NCI-H1092 treated with DMSO at 0.1 percent for 48 hours (cell line): ENCODE measurements at places on chromosomes 5 and 9.

DNA sequence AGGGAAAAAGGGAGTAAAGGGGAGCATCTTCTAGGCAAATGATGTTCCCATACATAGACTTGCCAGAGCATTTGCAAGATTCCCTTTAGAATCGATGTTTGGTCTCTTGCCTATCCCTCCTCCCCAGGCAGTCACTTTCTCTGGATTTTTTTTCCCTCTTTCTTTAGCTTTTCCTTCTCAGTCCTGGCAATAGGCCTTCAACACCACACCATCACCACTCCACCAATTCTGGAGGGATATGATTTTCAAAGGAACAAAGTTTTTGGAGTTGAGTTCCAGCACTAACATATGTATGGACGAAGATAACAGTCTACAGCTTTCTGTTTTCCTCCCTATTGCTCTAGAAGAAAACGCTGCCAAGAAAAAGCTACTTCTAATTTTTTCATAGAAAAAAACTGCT is 377.4 kb downstream of the PDE4D start:
- no peak for DNase-seq

DNA sequence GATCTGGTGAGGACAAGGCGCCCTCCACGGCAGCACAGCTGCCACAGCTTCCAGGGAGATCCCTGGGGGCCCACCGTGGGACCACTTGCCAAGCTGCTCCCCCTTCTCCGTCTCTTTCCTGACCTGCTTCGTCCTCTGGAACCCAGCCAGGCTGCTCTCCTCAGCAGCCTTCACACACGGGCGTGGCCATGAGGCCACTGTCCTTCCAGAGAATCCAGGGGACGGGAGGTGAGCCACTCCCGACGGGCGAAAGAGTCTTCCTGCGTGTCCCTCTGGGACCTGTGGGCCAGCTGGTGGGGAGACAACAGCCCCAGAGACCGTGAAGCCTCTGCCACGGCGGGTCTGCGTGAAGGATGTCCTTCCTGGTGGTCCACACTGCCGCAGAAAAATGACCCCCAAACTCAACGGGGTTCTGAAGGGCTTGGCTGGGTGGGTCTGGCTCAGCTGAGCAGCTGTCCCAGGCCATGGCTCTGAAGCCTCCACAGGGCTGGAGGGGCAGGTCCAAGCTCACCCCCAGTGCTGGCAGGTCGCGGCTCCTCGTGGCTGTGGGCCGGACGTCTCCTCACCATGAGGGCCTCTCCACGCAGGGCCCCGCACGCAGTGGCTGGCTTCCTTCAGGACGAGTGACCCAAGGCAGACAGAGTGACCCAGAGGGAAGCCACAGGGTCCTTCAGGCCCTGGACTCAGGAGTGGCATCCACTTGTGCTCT is 47.4 kb upstream of the NKD2 start:
- no peak for DNase-seq

GRCh38 chr9:137083394-137084004 is 3.3 kb upstream of the MAN1B1 start:
- DNase-seq: no peak

DNA sequence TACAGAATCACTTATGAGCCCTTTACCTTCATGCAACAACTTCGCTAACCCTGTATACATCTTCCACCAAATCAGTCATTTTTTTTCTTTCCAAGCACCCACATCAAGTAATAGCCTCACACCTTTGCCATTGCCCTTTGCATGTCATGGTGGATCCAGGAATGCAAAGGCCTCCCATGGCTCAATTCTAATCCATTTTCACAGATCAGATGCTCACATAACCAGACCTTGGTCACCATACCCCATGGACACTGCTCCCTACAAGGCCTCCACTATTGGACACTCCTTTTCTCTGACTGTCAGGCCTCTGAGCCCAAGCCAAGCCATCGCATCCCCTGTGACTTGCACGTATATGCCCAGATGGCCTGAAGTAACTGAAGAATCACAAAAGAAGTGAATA is 179.5 kb downstream of the RASEF start:
- DNase-seq: no peak

- DNase-seq: peak; percentile 0
Measured at GRCh38 chr5:159878988-159879471, 37.3 kb upstream of the ADRA1B start.
